ENCODE measurements at places on chromosomes 1 and 21.
A peak's percentile ranks its signal among the peaks of the same experiment; 100 is the strongest.

DNA sequence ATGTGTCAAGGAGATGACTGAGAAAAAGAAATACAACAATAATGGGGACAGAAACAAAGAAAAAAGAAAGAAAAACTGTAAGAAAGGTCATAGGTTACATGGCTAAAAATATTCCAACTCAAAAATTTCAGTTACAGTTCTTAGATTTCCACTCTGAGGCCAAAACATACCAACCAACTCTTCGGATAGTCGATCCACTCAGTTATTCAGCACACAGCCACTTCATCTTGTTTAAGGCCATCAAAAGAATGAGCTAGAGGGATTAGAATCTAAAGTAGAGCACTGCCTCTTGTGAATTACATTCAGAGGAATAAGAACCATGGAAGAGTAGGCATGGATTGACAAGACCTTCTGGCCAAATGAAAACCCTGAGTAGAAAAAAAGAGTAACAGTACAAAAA is 277.0 kb downstream of the MRPL39 start:
- peak; percentile 91 for DNase-seq

DNA sequence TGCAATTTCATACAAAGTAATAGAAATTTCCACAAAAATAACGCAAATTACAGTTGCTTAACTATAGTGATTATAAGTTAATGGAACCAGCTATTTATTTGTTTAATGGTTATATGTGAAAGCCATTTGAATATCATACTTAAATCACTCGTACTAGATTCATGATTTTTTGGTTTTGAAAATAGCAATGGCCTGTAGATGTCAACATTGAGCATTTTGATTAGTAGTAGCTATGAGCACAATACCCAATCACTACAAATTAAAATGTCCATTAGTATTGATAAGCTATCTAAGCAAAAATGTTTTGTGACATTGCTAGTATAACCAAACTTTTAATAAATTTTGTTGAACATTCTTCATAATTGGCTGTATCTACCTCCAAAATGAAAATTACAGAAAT is 10.0 kb downstream of the COL24A1 start:
- no peak for DNase-seq

- no peak for DNase-seq
These were observed 4.4 kb downstream of the ATP1B1 start for GRCh38 chr1:169110689-169111447.

DNA sequence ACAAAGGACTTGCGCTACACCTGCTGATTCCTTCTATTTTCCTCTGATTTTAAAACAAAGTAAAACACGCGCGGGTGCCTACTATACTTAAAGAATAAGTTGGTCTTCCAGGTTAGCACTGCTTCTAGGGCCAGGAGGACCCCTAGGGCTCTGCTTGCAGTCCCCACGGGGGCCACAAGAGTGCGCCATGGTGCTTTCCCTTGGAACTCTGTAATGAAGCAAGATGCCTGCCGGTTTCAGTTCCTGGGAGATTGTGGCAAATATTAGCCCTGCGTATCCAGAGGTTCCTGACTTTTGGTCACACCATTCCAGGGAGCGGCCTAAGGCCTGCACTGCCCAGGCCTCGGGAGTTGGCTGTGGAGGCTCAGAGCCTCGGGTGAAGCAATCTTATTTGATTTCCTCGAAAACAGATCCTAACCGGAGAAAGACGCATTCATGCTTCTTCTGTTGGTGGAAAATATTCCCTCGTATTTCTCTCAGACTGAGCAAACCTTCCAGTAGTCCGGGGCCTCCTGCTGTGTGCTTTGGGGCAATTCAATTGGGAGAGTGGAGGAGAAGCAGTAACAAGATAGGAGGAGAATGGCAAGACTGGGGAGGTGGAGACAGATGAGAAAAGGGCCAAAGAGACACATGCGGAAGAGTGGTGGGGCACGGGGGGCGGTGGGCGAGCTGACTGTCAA is 25.3 kb downstream of the ADAM30 start:
- DNase-seq: peak; percentile 77

GRCh38 chr21:41526478-41527087 is 18.6 kb upstream of the TMPRSS2 start:
- DNase-seq: no peak

DNA sequence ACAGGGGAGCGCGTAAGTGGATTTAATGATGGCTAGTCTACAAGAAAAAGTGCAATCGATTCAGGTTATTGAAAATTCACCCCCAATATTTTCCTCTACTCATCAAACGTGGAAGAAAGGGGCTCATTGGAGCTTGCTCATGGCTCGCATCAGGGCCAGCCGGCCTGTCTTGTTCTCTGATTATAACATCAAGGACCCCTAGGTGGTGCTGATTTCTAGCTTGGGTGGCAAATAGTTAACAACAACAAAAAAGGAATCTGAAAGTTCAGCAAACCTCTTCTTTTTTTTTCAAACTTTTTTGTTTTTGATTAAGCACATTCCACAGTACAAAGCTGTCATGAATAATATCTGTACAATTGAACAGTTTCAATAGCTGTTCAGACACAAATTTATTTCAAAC is 35.8 kb upstream of the SOD1 start:
- peak; percentile 11 for DNase-seq

GRCh38 chr1:39720094-39720999 is 18.3 kb upstream of the PPIE start:
- peak; percentile 66 for DNase-seq

- no peak for DNase-seq
These were observed 229.9 kb downstream of the SLC45A1 start for GRCh38 chr1:8547791-8548190.

DNA sequence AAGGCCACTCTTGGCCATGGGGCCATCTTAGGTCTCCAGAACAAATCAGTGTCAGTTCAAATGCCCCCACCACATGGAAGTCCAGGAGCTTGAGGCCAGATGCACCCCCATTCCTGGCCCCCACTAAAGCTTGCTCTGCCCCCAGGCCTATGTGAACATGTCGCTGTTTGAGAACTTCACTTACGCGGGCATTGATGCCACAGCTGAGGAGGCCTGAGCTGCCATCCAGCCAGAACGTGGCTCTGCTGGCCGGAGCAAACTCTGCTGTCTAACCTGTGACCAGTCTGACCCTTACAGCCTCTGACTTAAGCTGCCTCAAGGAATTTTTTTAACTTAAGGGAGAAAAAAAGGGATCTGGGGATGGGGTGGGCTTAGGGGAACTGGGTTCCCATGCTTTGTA is 15.1 kb upstream of the MPL start:
- DNase-seq: no peak

- DNase-seq: peak; percentile 100
These were observed 16.3 kb upstream of the SARS1 start for GRCh38 chr1:109197158-109198042.

- no peak for DNase-seq
These were observed 12.2 kb downstream of the CFAP410 start for GRCh38 chr21:44326716-44327602.

DNA sequence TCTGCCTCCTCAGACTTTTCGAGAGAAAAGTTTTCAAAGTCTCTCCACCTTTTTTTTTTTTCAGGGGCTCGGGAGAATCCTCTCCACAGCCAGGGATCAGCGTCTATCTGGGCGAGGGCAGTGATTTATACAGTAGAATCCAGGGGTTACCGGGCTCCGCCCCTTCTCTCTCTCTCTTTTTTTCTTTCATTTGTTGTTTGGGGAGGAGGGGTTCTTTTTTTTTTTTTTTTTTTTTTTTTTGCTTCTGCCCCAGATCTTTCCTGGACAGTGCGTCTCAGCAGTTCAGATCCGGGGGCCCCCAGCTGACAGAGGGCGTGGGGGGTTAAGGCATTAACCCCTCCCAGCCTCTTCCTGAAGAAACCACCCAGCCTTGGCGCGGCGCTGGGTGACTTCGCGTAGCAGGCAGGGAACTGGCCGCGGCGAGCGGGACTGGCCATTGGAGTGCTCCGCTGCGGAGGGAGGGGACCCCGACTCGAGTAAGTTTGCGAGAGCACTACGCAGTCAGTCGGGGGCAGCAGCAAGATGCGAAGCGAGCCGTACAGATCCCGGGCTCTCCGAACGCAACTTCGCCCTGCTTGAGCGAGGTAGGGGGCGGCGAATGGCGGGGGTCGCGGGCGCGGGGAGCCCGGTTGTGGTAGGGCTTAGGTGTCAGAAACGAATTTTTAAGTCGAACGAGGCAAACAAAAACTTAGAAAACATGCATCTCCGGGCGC is at the start of gene S1PR1:
Gene S1PR1, plus strand, starts transcription at position 504 of the 713 bp plus-strand sequence. CDS start 1,966 bp downstream, outside the sequence.
- peak; percentile 71 for DNase-seq

GRCh38 chr21:34343838-34344381 is 19.9 kb upstream of the KCNE2 start:
- no peak for DNase-seq

DNA sequence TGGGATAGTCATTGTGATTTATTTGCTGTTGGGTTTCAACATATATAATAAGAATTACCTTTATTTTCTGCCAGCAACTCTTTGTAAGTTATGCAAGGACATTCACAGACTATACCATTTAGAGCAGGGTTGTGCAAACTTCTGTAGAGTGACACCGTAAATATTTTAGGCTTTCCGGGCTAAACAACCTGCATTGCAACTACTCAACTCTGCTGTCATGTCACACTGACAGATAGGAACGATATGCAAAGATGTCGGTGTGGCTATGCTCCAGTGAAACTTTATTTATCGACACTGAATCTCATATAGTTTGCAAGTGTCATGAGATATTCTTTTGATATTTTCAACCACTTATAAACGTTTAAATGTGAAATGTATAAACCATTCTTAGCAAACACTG is 210.4 kb downstream of the BACH1 start:
- DNase-seq: no peak

- DNase-seq: no peak
These were observed 15.6 kb downstream of the ARHGEF2 start for GRCh38 chr1:155962599-155963211.

- no peak for DNase-seq
These were observed 538.8 kb downstream of the LRRIQ3 start for GRCh38 chr1:73659136-73659535.

- no peak for DNase-seq
These were observed 18.2 kb downstream of the TMEM201 start for GRCh38 chr1:9606948-9607347.

DNA sequence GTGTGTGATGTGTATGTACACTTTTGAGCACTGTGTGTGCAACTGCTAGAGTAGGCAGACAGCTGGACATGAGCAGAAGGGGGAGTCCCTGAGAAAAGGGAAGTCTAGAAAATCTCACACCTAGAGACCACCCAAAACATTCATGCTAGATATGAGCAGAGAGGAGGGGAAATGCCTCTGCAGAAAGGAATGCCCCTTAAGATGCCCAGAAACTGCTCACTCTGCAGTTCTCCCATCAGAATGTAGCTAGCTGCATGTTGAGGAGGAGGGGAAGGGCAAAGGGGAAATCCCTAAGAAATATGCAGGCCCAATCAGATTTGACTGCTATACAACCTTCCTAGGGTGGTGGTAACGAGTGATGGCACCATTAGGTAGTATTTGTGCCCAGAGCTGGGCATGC is 31.8 kb upstream of the MAGOH start:
- DNase-seq: no peak

- DNase-seq: peak; percentile 58
These were observed 4.0 kb downstream of the WDR26 start for GRCh38 chr1:224430511-224431113.

- DNase-seq: no peak
These were observed 257.0 kb upstream of the ADGRL2 start for GRCh38 chr1:81543764-81544163.

- DNase-seq: no peak
These were observed 6.1 kb downstream of the FABP3 start for GRCh38 chr1:31366796-31367195.

GRCh38 chr1:226322986-226323385 is 14.0 kb upstream of the LIN9 start:
- DNase-seq: no peak

DNA sequence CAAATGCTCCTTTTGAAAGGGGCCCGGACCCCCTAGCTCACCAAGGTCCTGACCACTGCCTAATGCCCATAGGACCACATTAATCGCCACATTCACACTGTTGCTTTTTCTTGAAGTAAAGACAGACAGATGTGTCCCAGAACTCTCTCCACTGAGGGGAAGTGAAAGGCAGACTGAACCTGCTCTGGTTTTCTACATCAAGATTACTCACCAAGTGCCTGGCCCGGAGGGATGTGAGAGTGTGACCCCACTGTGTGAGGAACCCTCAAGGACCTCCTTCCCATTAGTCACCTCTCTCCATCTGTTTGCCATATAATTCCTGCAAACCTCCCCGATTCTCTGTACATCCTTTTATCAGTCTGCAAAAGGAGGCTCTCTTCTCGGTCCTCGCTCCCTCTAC is 381.5 kb downstream of the OMA1 start:
- DNase-seq: peak; percentile 2

DNA sequence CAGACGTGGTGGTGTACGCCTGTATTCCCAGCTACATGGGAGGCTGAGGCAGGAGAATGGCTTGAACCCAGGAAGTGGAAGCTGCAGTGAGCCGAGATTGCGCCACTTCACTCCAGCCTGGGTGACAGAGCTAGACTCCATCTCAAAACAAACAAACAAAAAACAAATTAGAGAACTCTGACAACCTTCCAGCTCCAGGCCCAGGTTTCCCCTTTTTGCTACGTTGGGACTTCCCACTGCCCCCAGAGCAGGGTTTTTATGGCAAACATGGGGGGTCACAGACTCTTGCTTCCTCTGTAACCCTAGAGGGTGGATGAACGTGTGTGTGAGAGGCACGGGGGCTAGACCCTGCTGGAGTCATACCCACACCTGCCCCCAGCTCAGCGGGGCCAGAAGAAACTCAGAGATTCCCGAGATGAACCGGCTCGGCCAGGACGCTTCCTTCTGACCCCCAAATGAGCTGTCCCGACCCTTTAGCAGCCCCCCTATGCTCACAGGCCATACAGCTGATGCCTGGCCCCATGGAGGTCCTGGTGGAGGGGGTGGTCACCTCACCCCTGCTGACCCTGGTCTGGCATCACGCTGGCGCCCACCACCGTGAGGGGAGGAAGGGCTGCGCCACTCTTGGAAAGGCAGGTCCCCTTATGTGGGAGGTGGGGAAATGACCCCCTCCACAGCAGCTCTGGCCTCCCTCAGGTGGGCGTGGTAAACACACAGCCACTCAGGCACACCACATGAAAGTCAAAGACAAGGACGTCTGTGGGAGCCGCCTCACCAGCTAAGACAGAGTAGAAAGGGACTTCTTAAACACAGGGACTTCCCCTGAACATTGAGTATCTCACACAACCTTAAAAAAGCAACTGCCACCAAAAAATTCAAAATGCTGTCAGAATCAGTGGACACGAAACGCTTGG is 7.1 kb downstream of the GPR157 start:
- DNase-seq: no peak

DNA sequence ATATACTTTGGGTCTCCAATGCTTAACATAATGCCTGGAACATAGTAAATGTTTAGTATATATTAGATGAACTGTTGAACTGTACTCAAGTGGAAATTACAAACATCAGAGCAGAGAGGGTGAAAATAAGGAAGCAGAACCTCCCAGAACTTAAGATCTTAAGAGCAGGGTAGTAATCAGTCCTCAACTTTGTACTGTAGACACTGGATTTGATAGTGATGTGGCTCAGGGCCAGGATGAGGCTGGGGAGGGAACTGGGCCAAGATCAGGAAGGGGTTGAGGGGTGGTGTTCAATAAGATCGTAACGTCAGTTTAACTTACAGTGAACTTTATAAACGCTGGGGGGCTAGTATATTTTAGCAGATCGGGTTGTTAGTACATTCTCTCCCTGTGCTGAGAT is 15.4 kb downstream of the MPZL1 start:
- DNase-seq: no peak

GRCh38 chr1:91555821-91556531 is 55.3 kb downstream of the CDC7 start:
- peak; percentile 77 for DNase-seq
